ENCODE measurements at places on chromosomes 3 and 15.
A peak's percentile ranks its signal among the peaks of the same experiment; 100 is the strongest.

- DNase-seq, result no peak
Measured at GRCh38 chr15:92870010-92870591, 30.0 kb upstream of the CHD2 start.

DNA sequence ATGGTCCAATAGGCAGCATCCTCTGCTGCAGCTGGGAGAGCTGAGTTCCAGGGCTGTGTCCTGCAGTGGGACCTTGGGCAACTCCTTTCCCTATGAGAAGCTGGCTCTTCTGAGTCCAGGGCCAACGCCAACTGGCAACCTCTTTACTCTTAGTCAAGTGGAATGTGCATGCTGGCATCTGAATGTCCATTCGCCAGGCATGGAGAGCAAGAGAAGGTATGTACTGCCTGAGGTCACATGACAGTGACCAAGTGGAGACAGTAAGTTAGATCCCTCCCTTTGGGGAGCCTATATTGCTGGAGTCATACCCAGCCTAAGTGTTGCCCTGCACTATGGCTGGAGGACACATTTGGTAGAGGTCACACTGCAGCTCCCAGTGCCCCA lies 12.1 kb downstream of the HEMK1 start:
- DNase-seq, result no peak

DNA sequence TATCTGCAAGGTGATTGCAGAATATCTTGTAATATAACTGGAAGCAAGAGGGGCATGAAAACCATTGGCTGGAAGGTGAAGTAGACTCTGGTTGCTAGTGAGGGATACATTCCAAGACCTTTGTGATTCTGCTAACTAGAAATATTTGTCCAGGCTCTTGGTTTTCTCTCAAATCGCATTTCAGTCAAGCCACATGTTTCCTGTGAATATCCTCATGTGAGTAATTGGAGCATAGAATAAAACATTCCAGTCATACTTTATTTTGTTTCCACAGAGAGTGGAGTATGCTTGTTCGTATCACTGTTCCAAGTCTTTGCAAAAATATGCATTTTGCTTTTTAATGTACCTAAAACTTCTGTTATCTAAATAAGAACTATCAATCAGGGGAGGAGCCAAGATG lies 850.0 kb downstream of the EPHA3 start:
- no peak for DNase-seq

DNA sequence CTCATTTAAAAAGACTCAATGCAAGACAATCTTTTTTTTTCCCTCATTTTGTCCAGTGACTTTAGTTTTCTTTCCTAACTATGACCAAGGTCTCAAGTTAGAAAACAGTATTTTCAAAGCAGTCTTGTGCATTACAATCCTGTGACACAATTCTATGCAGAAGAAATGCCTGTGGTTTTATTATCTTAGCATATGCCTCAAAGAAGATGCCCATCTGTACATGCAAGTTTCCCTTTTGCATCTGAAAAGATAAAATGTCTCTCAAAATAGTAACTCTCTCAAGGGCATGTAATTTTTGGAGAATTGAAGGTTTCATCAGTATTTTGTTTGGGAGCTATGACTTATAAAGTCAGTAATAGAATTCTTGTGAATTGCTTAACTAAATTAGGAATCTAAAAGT lies 292.0 kb upstream of the SUCLG2 start:
- DNase-seq, result no peak

DNA sequence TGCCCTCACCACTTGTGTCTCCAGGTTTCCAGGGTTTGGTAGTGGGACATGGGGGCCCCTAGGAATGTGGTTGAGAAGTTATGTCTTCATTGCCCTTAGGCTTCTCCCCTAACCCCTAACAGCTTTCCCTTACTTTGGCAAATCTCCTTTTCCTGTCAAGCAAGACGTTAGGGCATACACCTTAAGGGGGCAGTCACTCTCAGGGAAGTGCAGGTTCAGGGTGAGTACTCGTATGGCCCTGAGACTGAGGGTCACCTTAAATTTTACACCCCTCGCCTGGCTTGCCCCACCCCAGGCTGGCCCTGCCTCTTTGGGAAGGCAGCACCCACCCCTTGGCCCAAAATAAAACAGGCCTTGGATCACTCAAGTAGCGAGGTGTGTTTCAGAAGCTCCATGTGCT lies 33.5 kb downstream of the POLR2M start:
- DNase-seq, result no peak

- DNase-seq, result no peak
Measured at GRCh38 chr3:71135373-71136088, 448.0 kb downstream of the FOXP1 start.

DNA sequence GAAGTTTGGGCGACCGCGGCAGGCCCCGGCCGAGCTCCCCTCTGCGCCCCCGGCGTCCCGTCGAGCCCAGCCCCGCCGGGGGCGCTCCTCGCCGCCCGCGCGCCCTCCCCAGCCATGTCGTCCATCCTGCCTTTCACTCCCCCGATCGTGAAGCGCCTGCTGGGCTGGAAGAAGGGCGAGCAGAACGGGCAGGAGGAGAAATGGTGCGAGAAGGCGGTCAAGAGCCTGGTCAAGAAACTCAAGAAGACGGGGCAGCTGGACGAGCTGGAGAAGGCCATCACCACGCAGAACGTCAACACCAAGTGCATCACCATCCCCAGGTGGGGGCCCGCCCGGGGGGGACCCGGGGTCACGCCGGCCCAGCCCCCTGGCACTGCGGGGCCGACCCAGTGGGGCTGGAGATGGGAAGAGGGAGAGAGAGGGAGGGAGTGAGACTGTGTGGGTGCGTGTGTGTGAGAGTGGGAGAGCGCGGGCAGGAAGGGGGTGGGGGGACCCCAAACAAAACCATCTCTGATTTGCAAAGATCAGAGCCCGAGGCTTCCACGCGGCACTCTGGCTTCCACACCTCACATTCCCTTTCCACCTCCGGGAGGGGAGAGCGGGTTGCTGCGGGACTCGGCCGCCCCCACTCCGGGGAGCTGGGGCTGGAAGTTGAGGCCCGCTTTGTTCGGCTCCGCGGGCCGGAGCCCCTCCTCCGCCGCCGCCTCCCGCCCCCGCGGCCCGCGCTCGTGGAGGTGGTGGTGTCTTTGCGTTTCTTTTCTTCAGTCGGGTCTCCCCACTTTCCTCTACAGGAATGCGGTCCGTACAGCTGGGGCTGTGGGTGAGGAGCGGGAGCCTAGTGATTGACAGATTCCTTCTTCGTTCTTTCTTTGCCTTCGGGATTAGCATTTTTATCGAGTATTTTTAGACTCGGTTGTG lies 898 bp downstream of the SMAD3 start:
- no peak for DNase-seq

GRCh38 chr3:28924744-28925360 lies 356.0 kb upstream of the RBMS3 start:
- no peak for DNase-seq

GRCh38 chr15:57922776-57923175 lies 142.7 kb downstream of the ALDH1A2 start:
- DNase-seq, result no peak

DNA sequence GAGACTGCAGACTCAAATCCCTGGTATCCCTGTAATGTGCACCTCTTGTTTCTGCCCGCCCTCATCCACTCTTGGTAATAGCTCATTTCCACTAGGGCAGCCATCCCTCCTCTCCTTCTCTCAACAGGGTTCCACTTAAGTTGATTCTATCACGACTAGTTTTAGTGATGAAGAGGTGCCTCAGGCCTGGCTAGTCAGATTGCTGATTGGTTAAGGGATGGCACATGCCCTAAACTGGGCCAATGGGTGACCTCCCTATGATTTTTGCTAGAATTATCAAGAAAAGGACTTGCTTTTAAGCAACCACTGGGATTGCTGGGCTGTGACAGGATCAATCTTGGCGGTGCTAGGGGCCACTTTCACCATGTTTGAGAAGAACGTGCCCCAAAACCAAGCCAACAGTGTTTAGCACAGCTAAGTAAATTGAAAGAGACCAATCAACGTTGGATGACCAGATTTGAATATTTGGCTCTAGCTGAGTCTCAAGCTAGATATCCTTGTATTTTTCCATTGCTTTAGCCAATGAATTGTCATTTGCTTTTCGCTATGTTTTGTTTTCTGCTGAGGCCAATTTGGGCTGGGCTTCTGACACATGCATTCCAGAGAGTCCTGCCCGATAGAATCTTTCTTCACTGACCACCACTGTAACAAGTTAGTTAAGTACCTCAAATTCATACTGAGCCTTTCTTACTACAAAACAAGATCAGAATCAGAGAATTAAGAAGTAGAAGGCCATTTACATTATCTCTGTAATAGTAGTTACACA lies 131.0 kb downstream of the PDZRN3 start:
- no peak for DNase-seq

GRCh38 chr3:76638006-76638405 lies 401.9 kb upstream of the ROBO2 start:
- no peak for DNase-seq

GRCh38 chr15:90711842-90712241 lies 5.3 kb upstream of the BLM start:
- DNase-seq, result no peak

DNA sequence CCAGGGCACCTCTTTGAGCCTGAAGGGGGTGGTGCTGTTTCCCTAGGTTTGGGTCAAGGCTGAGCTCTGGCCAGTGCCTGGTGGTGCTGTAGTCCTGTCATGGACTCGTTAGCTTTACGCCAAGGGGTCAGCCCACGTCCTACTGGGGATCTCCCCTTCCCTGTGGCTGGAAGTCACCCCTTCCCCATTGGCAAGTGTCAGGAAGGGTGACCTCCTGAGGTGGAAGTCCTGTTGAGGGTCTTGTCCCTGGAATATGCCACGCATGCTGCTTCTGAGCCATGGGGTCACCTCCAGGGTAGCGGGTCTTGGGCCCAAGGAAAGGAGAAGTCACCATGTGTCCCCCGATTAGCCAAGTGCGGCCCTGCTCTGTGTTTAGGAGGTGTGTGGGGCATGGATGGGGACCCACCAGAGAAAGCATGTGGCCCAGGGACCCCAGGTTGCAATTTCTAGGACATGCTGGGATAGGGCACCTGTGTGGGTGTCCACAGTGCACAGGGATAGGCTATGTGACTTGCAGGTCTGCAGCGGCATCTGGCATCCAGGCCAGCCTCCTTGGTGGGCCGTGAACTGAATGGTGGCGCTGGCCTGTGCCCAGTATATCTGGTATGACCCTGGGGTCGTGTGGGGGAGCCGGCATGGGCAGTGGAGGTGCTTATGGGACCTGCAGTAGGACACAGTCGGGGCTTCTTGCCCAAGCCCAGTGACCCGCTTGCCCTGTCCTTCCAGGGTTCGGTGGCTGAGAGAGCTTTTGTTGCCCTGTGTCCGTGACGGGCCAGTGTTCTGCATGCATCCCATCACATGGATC lies 226.7 kb downstream of the SNRPN start:
- no peak for DNase-seq

DNA sequence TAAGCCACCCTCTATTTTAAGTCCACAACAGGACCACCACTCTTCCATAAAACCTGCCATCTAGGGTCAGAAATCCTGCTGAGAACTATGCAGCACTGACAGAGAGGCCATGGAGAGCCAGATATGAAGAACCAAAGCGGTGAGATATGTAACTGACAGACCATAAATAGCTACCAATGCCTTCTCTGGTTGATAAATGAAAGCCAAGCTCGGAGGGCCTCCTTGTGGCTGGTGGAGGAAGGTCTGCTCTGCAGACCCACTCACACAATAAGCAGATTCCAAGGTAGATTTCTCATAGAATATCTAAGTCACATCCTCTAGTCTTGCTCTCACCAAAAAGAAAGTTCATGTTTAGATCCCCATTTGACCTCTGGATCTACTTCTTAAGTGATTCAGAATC lies 38.9 kb downstream of the RYK start:
- peak; percentile 57 for DNase-seq

GRCh38 chr3:82467051-82467450 lies 705.6 kb upstream of the GBE1 start:
- DNase-seq, result no peak

DNA sequence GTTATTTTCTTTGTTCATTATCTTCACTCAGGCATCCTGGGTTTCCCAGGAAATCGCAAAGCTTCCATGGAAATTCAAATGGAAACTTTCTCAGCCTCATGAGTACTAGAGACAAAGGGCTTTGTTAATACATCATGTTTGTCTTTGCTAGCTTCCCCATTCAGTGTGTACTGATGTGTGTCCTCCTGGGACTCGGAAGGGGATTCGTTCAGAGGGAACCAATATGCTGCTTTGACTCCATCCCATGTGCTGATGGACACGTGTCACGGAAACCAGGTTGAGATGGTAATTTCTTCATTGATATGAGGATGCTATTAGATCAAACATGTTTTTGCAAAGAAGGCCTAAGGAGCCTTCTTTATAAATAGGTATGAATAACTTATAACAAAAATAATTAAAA lies 87.0 kb upstream of the KCNAB1 start:
- no peak for DNase-seq

GRCh38 chr3:45462522-45463265 lies 74.3 kb downstream of the LARS2 start:
- no peak for DNase-seq

DNA sequence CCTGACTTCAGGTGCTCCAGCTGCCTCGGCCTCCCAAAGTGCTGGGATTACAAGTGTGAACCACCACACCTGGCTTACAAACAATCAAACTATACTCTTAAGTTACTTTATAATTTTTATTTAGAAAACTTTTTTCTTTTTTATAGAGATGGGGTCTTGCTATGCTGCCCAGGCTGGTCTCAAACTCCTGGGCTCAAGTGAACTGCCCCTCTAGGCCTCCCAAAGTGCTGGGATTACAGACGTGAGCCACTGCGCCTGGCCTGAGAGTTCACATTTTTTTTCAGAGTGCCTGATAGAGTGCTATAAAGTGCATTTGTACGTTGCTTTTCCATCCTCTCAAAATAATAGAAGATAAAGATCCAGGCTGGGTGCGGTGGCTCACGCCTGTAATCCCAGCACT lies 102.0 kb upstream of the TBL1XR1 start:
- DNase-seq, result no peak

- DNase-seq, result no peak
Measured at GRCh38 chr15:44606740-44607139, 56.7 kb downstream of the SPG11 start.
